Kidney epithelial cell (primary cell): ENCODE measurements at places on chromosomes 7 and 10. TPM values are rescaled to one million over a fixed set of nuclear protein-coding genes. Genes with fewer than 3 reads are reported as not detected.

DNA sequence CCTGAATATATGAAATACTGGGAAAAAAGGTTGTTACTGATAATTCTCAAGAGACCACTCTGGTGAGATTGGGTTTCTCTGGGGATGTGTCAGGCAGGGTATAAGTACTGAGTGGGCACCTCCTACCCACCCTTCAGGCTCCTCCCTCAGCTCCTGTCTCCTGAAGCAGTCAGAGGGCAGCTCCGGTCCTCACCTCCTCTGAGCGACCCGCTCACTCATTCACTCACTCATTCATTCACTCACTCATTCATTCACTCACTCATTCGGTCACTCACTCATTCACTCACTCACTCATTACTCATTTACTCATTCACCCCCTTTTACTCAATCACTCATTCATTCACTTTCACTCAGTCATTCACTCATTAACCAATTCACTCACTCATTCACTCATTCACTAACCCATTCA is 6.9 kb upstream of the PFKP start:
- no peak for DNase-seq

DNA sequence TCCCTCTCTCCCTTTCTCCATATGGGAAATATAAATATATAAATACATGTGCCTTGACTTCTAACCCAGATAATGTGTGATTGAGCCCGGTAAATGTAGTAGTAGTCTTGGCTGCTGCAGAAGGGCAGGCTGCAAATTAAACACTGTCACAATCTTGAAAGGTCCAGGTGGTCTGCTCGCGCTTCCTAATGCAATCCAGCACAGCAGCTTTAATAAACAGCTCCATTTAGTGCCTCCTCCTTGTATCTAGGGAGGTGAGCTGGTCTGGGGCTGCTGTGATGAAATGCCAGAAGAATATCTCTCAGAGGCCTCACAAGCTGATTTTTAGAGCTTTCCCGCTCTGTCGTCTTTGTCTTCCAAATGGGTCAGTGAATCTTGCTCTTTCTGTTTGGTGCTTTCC is 782 bp downstream of the POU6F2 start:
- DNase-seq: no peak

- no peak for DNase-seq
Measured at GRCh38 chr7:47582764-47583738, 1.1 kb upstream of the TNS3 start.

GRCh38 chr10:13788711-13789447 is 202.1 kb downstream of the PRPF18 start:
- DNase-seq: no peak

DNA sequence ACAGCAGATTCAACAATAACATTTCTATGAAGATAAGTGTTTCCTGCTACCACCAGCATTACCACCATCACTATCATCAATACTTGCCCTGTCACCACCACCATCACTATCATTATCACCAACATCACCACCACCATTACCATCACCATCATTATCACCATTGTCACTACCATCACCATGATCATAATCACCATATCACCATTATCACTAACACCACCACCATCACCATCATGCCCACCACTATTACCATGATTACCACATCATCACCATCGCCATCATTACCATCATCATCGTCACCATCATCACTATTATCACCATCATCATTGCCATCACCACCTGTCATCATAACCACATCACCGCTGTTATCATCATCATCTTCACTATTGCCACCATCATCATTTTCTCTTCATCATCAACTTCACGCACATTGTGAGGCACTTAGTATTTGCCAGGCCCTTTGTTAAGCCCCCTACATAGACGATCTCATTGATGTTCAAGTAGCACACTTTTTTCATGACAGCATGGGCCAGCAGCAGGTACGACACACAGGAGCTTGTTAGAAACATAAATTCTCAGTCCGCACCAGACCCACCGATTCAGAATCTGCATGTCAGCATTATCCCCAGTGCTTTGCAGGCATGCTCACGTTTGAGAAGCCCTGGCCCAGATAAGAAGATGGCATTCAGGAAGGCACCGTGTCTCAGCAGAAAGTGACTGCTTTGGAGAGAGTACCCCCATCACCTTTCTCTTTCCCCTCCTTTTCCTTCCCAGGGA is 161.1 kb downstream of the ADAM12 start:
- DNase-seq: no peak

DNA sequence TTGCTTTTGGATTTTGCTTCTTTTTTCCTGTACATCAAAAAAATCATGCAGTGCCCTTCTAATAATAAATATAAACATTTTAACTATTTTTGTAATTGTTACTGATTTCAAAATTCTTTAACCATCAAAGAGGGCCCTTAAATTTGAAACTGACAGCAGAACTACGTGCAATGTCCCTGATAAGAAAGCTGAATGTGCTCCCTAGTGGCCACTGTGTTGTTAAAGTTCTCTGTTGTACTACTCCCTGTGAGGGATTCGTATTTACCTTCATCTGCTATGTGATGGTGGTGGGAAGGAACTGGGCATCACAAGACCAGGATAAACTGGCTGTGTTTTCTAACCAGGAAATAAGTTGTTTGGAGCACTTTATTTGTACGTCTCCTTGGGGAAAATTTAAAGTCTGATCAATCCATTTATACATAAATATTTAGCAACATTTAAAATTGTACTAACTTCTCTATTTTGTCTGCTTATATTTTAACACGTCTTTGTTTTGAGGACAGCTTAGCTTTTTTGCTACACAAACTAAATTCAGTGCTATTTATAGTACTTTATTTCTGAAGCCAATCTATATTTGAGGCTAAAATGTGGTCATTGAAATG is 322.4 kb downstream of the HGF start:
- DNase-seq: peak; percentile 18

- DNase-seq: peak; percentile 99
Measured at GRCh38 chr10:3889961-3890522, 105.0 kb upstream of the KLF6 start.

DNA sequence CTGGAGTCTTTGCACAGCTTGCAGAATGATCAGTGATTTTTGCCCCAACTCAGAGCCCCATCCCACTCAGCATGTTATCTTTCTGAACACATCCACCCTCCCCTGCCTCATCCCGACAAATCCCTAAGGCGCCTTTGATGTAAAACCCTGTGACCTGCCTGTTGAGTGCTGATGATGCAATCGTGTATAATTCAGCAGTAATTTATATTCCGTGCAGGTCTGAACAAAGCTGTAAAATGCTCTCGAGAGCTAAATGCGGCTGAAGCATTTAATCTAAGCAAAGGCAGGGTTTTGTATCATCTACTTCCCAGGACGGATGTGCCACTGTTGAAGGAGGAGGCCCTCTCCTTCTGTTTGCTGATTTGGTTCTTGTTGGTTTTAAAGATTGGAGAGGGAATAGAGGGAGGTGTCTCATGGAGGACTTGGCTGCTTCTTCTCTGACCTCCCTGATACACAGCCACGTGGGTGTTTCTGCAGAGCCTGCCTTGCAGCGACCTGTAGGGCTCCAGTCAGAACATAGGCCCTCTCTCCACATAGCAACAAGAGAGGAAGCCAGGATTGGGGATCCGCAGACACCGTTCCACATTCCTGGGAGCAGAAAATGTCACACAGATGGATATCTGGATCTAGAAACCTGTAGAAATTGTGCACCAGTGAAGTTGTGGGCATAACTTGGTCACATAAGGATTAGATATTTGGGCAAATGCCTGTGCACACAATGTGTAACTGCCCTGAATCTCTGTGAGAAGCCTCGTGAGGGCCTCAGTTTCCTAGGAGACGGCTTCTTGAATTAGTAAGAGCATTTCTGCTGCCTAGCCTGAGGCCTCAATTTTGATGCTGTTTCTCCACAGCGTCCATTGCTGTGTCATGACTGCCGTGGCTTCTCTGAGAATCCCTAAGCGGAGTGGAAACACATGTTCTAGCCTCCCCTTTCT is 90.2 kb upstream of the AGK start:
- no peak for DNase-seq

GRCh38 chr10:31341552-31341951 is 22.5 kb downstream of the ZEB1 start:
- no peak for DNase-seq

DNA sequence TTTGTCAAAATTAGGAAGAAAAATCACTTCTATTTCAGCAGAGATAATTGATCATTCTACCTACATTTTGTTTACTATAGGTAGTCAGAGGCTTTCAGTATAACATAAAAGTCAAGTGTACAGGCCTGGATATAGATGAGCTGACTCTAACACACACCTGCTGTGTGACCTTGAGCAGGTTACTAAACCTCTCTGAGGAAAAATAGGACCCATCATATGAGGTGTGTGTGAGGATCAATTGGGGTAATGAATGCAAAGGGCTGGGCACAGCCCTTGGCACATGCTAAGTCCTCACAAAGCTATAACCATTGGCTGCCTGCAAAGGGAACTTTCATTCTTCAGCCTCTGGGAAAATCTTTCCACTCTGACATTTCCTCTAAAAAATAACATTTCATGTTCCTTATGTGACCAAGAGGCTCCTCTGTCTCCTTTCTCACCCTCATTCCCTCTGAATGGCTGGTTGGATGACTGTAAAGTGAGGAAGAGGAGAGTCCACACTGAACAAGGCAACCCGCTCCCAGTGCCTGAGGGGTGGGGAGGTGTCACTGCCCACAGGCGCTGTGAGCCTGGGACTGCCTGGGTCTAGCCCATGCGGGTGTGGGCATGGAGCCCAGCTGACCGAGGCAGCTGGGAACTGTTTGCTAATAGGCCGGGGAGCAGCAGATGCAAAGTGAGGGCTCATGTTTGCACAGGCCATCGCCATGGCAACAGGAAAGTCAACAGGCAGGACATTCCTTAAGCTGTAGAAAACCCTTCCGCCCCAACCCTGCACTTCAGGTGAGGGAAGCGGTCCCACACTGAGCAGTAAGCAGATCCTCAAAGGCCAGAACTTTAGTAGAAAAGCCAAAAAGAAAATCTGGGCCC is 36.8 kb downstream of the MYOF start:
- DNase-seq: peak; percentile 99

GRCh38 chr10:27564880-27565279 is 60.8 kb downstream of the RAB18 start:
- no peak for DNase-seq

GRCh38 chr7:608361-608760 is 88.7 kb upstream of the PDGFA start:
- DNase-seq: no peak

DNA sequence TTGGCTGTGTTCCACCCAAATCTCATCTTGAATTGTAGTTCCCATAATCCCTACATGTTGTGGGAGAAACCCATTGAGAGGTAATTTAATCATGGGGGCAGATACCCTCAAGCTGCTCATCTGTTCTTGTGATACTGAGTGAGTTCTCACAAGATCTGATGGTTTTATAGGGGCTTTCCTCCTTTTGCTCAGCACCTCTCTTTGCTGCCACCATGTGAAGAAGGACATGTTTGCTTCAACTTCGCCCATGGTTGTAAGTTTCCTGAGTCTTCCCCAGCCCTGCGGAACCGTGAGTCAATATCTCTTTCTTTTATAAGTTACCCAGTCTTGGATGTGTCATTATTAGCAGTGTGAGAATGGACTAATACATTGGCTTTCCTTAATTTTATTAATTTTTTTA is 527.8 kb downstream of the MDFIC start:
- DNase-seq: no peak

DNA sequence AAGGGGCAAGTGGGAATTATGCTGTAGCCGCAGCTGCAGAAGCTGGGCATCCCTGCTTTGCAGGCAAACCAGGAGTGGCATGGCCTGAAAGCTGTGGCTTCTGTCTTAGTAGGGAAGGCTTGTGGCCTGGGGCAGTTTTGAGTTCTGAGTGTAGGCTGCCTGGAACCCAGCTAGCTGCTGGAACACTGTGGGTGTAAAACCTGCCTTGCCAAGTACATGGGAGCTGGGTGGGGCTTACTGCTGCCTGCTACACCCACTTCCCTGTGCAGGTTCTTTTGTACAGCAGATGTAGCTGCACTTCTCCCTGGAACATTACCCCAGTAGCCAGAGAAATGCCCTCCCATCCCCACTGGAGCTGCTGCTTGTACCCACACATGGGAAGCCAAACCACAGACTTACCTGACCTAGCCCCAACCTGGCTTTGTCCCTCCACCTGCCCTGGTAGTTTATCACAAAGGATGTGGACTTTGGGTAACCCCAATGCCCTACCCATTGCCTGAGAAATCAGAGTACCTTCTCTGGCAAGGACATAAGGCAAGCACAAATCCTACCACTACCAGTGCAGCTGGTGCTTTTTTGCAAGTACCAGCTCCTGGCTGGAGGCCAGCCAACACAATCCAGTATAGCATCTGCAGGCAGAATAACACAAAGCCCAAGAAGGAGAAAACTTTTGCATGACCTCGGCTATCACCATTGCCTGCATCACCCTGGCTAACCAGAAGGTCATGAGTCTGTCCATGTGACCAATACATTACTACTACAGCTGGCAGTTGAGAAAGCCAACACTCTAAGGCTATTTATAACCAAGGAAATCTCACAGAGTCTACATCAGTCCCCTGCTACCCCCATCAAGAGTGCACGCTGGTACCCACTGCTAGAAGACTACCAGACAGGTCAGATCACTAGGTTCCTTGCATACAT is 26.5 kb upstream of the PPP1R3A start:
- DNase-seq: no peak

- no peak for DNase-seq
Measured at GRCh38 chr7:76318488-76319353, 16.2 kb downstream of the HSPB1 start.

DNA sequence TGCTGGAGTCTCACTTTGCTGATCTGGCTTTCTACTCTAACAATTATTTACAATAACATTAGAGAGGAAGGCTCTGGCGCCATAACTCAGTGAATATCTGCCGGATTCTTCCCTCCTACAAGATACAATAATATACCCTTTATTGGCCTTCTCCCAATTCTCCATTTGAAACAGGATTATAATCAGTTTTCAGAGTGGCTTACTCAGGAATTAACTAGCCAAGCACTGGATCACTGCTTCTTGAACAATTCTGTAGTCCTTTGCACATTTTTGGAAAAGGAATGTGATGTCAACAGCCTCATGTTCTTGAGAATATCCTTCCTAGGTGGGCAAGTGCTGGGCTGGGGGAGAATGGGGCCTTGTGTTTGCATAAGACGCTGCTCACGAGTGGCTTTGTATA is 125.9 kb downstream of the HIPK2 start:
- no peak for DNase-seq

DNA sequence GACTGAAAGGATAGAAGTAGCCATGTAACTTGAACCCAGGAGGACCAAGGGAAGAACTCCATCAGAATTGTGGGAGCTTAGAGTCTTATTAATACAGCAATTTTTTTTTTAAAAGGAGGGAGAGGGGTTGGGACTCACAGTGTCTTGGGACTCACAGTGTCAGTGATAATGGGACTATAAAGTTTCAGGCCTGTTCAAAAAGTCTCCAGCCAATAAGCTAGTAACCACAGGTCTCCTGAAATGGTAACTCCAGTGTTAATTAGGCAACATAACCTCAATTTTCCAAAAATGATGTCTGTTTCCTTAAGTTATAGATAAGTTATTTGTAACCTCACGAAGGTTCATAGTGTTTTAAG is 2.4 kb upstream of the HNRNPH3 start:
- no peak for DNase-seq

- no peak for DNase-seq
Measured at GRCh38 chr7:36127075-36127740, 25.8 kb upstream of the EEPD1 start.

GRCh38 chr10:72295330-72295910 is 21.7 kb downstream of the DDIT4 start:
- no peak for DNase-seq

The SFRP5 gene
- not detected in 2 replicates for total RNA-seq

The C10orf67 gene
- 0.07 TPM in 1 of 2 replicates, not detected in the other for total RNA-seq

The HOXA9 gene
- 46.5 and 53.7 TPM in 2 replicates for total RNA-seq

The FFAR4 gene
- total RNA-seq: not detected in 2 replicates

The STEAP1 gene
- total RNA-seq: 5.7 and 6.9 TPM in 2 replicates

The C7orf33 gene
- not detected in 2 replicates for total RNA-seq

The PRDX3 gene
- 136 and 143 TPM in 2 replicates for total RNA-seq

The NUTM2E gene
- 1.3 TPM in 1 of 2 replicates, not detected in the other for total RNA-seq

The CDH23 gene
- total RNA-seq: 0.04 and 0.14 TPM in 2 replicates

The PNLIPRP3 gene
- not detected in 2 replicates for total RNA-seq
